Activated CD8-positive, alpha-beta memory T cell treated with anti-CD3 and anti-CD28 coated beads for 4 hours (primary cell): ENCODE measurements at places on chromosomes 1 and 21.

GRCh38 chr1:149972547-149972946 is 35.9 kb upstream of the MTMR11 start:
- DNase-seq = no peak

GRCh38 chr1:53943090-53943489 is 2.4 kb downstream of the IFT25 start:
- no peak for DNase-seq

DNA sequence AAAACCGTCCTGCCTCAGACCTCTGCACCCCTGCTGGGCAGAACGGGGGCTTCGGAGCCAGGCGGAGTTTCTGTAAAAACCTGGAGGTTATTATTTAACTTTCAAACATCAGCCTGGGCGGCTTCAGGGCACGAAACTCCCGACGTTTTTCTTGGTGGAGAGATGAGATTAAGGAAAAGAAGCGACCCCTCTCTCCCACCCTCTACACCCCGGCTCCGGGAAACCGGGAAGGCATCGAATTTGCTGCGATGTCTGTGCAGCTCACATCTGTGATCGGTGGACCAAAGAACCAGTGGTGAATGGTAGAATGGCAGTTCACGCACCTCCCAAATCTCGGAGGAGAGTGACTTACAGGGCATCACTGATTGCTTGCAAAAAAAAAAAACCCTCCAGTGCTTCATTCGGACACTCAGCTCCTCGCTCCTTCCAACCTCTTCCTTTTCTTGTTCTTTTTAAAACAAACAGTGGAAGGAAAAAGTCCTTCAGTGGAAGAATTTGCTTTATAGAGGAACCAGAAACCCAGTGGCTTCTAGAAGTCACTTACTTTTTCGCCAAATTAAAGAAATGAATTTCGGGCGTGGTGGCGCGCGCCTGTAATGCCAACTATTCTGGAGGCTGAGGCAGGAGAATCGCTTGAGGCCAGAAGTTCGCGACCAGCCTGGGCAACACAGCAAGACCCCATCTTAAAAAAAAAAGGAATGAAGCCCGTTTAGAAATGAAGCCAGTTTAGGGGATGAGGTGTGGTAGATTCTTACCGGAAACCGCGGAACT is 884 bp downstream of the PHACTR4 start:
- peak; percentile 2 for DNase-seq

GRCh38 chr1:238466459-238466858 is 575.7 kb upstream of the ZP4 start:
- DNase-seq = no peak

DNA sequence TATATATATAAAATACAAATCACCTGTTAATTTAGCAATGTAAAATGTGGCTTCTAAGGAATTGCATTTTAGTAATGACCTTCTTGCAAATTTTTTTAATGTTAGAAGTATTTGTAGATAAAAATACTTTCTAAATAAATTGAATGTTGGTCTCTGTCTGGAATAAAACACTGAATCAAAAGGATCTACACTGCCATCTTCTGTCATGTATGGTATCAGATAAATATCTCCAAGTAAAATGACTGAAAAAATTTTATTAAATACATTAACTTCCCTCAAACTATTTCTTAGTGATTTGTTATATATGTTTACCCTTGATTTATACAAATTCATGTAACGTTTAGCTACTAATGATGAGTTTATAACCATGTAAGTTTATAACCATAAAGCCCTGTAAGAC is 2029.3 kb downstream of the MRPL39 start:
- DNase-seq = no peak

DNA sequence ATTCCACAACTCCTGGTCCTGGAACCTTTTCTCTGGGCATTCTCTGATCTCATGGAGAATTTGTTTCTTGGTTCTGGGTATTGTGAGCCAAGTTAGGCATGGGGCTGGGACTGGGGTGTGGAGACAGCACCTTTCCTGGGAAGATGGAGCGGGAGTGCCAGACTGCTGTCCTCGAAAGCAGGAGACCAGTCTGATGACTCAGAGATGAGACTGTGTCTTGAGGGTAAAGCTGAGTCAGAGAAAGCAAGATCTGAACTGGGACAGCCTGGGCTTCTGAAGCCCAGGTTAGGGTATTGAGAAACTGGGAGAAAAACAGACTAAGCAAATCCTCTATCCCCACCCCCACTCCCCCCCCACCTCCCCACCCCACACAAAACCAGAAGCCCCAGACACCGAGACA is 2.2 kb upstream of the KANK4 start:
- no peak for DNase-seq

DNA sequence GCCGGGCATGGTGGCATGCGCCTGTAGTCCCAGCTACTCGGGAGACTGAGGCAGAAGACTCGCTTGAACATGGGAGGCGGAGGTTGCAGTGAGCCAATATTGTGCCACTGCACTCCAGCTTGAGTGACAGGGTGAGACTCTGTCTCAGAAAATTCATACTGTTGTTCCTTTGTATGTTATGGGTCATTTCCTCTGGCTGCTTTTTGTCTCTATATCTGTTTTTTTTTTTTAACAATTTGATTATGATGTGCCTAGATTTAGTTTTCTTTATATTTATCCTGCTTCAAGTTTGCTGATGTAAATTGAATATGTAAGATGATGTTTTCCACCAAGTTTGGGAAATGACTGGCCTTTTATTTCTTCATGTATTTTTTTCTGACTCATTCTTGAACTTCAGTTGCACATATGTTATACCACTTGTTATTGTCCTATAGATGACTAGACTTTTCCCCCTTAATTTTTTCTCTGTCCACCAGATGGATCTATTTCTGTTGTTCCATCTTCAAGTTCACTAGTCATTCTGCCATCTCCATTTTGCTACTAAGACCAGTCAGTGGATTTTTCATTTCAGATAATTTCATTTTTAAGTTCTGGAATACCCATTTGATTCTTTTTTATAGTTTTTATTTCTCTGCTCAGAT is 173.5 kb downstream of the GALNT2 start:
- DNase-seq = no peak

DNA sequence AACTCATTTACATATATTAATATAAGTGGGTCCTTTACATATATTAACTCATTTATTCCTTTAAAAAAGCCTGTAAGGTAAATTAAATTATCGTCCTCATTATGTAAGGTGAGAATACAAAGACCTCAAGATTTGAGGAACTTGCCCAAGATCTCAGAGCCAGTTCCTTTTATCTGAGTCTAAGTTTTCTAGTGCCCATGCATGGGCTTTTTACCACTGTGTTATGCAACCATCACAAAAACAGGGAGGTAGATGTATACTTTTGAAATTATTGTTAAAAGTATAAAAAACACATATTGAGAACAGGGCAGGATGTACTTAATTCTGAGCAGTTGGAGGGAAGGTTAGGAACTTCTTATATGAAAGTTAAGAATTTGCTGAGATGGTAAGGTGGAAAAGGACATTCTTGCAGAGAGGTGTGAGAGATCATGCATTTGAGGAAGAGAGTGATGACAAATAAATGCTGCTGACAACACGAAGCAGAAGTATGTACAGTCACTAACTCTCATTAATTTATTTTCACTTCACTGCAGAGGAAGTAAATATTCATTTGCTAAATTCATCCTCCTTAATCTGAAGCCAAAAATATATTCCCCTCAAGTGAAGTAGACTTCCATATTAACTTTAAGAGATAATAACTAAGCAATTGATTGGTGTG is 28.9 kb upstream of the LYPLAL1 start:
- no peak for DNase-seq

DNA sequence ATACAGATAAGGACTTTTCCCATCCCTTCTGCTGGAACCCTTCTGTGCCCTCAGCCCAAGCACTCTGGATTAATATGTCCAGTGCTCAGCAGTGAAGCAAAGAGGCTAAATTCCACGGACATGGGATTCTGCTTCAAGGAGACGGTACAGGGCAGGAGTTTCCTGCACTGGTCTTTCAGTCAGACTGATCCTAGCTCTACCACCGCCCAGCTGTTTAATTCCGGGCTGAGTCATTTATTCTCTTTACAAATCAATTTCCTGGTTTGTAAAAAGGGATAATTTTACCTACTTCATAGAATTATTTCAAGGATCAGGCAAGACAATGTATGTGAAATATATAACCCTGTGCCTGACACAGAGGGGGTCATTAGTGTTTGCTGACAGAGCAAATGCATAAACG is 41.6 kb upstream of the NRDC start:
- DNase-seq = no peak

- no peak for DNase-seq
Measured at GRCh38 chr1:165560883-165561656, 17.3 kb downstream of the LRRC52 start.

DNA sequence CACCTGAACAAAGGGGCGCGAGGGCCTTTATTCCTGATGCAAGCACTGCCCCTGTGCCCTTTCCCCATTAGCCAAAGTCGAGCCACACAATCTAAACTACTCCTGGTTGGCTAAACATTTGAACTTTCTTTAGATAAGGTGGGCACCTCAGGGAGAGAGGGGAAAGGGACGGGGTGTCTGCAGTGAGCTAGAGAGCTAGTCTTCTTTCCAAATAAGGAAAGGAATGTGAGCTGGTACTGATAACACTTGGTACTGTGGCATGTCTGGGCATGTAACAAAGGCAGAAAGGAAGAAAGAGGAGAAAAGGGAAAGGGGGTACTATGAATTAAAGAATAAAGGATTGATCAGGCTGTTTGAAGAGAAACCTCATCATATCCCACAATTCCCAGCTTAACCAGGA is 62.8 kb downstream of the OVGP1 start:
- DNase-seq = no peak

- no peak for DNase-seq
Measured at GRCh38 chr21:38363693-38364092, 106.9 kb downstream of the KCNJ15 start.

DNA sequence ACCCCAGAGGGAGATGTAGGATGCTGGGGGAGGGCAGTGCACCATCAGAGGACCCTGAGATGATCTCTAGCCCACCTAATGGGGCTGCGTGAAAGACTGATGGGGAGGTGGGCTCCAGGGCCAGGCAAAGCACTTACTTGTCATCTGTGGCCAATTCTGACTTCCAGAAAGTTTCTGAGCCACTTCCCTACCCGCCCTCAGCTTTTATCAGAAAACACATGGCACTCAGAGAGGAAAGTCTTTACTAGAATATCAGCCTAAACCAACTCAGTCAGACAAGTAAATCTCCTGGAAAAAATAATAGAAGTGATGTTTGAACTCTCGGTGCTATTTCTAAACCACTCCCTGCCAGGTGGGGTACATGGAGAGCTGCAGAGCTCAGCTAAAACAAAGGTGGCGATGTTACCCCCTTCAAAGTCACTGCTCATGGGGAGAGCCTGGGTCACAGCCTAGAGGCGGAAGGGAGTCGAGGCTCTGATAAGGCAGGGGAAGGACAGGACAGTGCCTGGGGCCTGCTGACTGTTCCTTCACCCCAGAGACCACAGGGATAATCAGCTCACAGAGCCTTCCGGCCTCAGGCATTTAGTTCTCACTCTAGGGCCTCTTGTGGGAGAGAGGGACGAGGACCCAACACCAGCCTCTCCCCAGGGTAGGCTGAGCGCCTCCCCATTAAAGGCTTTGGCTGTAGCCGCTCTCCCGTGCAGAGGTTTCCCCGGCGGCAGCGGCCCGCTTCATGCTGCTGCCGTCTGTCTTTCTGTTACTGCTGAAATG is 14.2 kb downstream of the SMIM12 start:
- DNase-seq = no peak

GRCh38 chr1:46699666-46700065 is 19.2 kb downstream of the EFCAB14 start:
- DNase-seq = no peak

DNA sequence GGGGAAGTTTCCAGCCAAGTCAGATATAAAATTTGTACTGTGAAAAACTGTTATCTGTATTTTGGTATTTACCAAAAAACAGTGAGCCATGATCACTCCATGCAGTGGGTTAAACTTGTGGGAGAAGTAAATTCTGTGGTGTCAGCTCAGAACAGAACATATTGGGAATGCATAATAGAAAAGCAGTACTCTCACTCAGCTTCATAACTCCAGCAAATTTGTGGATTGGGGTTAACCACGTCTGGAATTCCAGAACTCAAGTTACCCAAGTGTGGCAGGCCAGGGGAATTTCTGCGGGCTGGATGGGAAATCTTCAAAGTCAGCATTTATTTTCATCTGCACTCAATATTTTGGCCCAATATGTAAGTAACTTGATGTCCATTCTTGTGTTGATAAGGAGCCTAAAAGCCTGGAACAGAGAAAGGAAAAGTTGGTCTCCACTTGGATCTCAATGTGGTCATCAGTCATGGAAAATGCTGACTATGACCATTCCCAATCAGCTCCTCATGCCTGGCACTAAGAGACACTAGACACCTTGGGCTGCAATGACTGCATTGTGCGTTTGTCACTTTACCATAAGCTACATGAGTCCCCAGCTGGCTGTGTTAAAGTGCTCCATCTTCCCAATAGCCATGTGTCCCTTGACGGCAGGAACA is 39.1 kb upstream of the ENAH start:
- DNase-seq = no peak

DNA sequence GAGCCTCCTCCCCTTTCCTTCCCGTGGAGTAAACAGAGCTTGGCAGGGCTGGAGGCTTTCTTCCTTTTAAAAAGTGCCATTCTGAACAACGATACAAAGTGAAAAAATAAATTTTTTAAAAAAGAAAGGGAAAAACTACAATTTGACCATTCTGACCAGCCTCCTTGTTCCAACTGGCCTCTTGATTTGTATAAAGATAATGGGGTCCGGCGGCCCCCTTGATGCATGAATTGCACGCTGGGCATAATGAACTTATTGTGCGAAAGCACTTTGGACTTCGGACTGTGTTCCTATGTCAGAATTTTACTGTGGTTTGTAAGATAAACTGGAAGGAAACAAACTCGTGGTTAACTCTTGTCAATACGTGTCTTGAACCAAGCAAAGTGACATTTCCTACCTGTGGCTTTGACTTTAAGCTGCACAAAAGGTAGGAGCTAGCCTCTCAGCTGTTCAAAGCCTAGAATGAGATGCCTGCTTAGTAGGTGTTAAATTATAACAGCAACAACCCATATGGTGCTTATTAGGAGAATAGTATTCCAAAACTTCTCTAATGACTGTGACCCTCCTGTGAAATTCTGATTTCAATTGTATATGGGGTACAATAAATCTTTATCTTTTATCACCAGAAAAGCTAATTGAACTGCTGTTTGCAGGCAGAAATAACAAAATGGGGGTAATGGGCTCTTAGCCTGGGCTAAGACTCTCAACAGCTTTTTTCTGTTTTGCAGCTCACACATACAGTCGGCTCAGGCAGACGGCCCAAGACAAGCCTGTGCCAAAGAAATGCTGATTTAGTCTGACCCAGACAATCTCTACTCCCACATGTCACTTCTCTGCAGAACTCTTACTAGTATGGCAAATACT is 9.3 kb downstream of the IRF2BP2 start:
- DNase-seq = no peak

GRCh38 chr21:20661246-20661645 is 337.0 kb upstream of the NCAM2 start:
- DNase-seq = no peak
